Left ventricle myocardium superior (tissue), 1 donor: ENCODE measurements at places on chromosomes 13 and 19. TPM values are rescaled to one million over a fixed set of nuclear protein-coding genes. Genes with fewer than 3 reads are reported as not detected.

DNA sequence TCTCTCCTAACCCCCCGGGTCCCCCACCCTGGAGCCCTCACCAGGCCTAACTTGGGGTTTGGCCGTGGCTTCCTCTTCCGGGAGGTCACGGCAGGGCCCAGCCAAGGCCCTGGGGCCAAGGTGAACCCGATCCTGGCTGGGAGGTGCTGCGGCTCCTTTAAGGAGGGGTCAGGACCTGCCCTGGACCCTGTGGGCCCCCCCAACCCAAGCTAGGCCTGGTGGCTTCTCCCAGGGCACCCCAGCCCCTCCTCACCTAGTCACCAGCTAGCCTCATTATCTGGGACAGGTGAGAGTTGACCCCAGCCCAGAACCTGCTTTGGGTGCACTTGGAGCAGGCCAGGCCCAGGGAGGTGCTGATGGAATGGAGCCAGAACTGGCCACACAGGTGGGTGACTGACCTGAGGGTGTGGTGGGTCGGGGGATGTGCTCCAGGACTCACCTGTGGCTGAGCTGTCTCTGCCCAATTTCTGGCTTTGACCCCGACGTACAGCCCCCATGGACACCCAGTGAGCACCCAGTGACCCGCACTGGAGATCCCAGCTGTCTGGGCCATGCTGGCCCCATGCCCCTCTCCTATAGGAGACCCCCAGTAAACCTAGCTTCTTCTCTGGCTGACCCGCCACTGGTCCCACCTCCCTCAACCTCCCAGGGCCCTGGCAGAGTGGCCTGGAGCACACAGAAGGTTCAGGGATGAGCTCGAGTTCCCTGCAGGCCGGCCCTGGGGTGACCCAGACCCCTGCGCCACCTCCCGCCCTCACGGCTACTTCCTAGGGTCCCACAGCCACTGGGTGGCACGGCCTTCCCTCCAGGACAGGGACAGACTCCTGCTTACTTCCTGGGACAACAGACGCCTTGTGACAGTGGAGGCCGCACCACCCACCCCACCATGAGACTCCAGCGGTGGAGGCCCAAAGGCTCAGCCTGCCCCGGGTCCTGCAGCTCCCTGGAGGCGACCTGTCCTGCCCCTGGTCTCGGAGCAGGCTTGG lies 6.7 kb upstream of the MKNK2 start:
- no peak for DNase-seq

DNA sequence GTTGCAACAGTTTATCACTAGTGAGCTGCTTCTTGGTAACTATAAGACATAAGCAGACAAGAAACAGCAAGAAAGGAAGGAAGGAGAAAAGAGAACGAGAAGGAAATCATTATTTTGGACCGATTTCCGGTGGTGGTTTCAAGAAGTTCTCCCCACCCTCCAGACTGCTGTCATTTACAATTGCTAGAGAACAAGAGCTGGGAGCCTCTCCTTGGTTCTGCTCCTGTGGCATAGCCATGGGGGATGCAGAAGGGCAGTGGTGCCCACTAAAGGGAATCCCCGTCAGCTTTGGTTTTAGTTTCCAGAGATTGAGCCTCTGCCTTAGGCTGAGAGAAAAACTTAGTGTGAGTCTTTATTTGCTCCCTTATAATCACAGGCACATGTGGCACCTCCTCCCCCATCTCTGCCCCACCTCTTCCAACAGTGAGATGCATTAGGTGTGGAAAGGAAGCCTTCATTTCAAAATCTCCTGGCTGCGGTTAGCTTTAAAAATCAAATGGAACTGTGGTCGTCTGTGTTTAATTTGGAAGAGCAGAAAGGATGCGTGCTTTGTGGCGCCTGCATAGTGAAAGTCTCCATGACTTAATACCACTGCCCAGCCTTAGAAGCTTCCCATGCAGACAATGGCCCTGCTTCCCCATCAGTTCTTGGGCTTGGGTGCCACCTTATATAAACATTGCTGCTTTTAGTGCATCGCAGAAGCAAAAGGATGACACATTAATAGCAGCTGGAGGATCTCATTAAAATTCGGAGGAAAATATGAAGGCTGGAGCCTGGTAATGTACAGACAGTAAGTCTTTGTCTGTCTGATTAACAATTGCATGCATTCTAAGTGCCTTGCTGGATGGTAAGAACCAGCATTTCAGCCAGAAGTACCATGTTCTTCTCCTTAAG lies 25.0 kb downstream of the LRCH1 start:
- DNase-seq: no peak

DNA sequence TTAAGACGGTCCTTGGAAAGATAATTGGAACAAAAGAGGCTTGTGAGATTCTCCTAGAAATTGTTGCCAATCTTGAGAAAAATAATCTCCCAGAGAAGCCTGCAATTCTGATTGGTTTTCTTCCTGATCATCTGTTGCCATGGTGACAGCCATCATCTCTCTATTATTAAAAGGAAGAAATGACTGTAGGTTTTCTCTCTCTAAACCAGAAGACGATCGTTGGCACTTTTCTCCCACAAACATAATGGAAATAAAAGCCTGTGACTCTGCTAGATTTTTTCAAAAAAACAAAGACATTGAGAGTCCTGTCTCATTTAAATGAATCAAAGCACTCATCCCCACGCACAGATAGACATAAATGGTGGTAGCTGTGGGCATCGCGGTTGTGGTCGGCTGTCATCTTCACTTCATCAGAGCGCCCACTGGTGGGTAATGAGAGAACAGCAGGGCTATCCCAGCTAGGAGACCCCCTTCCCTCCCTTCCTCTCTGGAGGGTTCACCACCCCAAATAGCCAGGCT lies 21.7 kb upstream of the CALM3 start:
- no peak for DNase-seq

DNA sequence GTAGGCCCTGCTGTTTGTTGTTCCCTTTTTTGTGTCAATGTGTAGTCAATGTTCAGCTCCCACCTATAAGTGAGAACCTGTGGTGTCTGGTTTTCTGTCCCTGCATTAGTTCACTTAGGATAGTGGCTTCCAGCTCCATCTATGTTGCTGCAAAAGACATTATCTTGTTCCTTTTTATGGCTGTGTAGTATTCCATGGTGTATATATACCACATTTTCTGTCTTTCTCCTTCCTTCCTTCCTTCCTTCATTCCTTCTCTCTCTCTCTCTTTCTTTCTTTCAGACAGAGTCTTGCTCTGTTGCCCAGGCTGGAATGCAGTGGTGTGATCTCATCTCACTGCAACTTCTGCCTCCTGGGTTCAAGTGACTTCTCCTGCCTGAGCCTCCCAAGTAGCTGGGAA lies 21.0 kb downstream of the CYP2A6 start:
- no peak for DNase-seq

DNA sequence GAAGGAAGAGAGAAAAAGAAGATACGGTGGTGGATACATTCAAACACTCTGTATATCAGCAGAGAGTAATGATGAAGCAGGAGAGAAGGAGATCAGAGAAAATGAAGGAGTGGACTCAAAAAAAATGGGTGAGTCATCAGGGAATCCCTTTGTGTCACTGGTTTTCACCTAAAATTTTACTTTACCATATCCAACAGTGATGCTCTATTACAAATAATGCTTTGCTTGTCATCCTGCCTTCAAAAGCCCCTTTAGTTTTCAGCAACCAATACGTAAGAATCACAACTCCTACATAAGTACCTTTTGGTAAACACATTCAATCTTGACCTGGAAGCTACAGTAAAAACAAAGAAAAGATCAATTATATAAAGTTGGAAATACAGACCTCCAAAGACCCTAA lies 88.8 kb downstream of the ENOX1 start:
- no peak for DNase-seq

HIF3A gene
- total RNA-seq: 81.4 TPM
